Fibroblast of mammary gland (primary cell): ENCODE measurements at places on chromosomes 16 and 17.

DNA sequence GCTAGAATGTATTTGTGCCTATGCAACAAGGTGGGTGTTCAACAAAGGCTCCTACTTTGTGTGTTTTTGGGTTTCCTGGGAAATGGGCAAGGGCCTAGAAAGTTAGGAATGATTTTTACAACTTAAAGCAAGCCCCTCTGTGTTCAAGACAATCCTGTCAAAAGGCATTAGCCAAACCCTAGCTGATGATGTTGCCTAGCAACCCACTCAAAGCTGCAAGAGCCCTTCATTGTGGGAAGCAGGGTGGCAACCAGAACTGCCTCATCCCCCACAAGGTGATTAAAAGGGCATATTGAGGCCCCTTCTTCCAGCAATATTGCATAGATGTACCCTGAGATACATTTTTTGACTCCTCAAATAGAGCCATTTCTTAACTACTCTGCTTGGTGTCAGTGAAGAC lies 16.0 kb upstream of the RASL10B start:
- no peak for DNase-seq

- DNase-seq = peak; percentile 77
These were observed 73.6 kb downstream of the GPRC5B start for GRCh38 chr16:19810817-19811731.

DNA sequence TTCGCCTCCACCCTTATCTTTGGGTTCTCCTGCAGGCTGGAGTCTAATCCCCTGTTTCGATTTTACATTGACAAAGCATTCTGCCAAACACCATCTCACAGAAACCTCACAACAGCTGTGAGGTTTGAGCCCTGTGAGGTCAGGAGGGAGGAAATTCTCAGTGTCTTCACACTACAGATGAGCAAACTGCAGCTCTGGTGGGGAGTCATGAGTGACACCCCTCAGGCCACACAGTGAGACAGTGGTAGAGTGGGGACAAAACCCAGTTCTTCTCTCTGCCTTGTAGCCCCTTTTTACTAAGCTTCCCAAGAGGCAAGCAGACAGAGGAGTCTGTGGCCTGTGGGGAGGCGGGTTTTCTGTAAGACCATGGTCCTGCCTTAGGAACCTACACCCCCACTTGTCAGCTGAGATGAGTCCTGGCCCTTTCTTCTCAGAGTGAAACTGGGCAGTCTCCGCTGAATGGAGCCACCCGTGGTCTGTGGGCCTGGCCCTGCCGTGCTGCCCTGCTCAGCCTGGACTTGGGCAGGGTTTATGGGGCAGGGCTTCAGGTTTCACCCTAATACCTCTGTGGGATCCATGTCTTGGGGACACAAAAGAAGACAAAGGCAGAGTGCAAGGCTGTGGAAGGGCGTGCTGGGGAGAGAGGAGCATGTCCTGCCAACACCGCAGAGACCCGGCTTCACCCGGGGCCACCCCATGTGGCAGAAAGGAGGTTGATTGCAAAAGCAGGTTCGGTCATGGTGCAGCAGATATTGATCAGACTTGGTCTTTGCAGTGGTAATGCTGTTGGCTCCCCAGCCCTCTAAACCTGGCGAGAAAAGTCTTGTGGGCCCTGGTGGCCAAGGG lies 59.0 kb downstream of the ABR start:
- DNase-seq = no peak

GRCh38 chr16:2912330-2913199 lies 834 bp downstream of the FLYWCH1 start:
- peak; percentile 73 for DNase-seq

DNA sequence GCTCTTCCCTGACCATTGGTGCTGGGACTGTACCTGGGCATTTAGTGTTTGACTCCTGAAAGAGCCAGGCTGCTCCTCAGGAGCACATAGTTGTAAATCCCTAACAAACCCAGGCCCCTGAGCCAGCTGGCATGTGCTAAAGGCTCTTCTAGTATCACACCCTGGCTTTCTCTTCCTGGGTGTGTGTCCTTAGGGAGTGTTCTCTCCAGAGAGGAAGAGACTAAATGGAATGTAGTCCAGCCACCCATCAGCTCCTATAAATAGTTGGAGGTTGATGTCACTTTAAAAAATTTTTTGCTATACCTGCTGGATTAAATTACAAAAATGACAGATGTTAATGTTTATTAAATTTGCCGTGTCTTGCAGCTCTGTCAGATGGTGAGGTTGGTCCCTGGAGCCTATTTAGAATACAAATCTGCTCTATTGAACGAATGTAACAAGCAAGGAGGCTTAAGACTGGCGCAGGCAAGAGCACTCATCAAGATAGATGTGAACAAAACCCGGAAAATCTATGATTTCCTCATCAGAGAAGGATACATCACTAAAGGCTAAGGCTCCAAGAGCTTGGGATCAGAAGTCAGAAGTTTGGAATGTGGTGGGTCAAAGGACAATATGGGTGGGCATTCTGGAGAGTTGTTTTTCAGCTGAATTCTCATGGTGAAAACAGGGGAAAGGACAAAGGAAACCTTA lies 13.1 kb upstream of the DUSP14 start:
- peak; percentile 82 for DNase-seq

- DNase-seq = no peak
These were observed 14.2 kb downstream of the PLD6 start for GRCh38 chr17:17191961-17192381.

- no peak for DNase-seq
These were observed 767.6 kb upstream of the EEF2KMT start for GRCh38 chr16:5865236-5865635.

DNA sequence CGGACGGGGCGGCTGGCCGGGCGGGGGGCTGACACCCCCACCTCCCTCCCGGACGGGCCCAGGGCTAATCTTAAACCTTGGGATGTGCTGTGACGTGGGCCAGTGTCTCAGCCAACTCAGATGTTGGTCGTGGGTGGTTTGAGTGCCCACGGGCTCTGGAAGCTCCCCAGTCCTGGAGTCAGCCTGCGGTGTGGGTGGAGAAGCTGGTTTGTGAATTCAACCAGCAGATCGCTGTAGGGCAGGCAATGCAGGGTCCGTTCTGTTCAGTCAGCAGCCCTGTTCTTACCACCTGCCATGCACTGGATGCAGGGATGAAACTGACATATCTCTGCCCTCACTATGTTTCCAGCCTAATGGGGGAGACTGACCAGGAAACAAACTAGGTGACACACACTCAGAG lies 8.0 kb upstream of the ZNF500 start:
- DNase-seq = no peak

- no peak for DNase-seq
These were observed 4.3 kb upstream of the CCL22 start for GRCh38 chr16:57354311-57354710.

DNA sequence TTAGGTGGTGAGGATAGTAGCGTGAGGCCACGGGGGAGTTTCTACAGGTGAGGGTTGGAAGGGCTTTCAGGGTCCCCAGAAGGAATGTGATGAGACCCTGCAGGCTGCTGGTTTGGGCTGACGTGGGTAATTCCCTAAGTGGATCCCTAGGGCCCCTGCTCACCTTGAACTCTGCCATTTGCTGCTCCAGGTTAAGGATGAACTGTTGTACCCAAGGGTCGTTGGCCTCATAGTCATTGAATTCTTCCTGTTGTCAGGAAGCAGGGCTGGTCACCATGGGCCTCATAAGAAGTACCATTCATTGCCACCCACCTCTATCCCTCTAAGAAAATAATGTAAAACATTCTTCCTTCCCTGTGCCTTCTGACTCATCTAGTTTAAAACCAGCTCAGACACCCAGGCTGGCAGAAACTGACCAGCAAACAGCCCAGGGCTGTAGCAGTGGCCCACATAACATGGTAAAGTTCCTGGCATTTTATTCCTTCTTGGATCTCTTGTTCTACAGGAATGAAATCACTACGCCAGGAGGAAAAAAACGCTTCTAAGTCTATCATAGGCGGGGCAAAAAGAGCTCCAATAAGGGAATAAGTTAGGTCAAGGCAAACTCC lies 27.6 kb downstream of the FCSK start:
- DNase-seq = peak; percentile 43

- DNase-seq = no peak
These were observed 151.3 kb upstream of the CNTNAP4 start for GRCh38 chr16:76125871-76126270.

GRCh38 chr17:44473367-44473766 lies 29.8 kb downstream of the GPATCH8 start:
- DNase-seq = peak; percentile 6

- no peak for DNase-seq
These were observed 114.6 kb upstream of the TNRC6C start for GRCh38 chr17:77843896-77844295.

- DNase-seq = no peak
These were observed 178.2 kb downstream of the SALL1 start for GRCh38 chr16:50972876-50973275.

DNA sequence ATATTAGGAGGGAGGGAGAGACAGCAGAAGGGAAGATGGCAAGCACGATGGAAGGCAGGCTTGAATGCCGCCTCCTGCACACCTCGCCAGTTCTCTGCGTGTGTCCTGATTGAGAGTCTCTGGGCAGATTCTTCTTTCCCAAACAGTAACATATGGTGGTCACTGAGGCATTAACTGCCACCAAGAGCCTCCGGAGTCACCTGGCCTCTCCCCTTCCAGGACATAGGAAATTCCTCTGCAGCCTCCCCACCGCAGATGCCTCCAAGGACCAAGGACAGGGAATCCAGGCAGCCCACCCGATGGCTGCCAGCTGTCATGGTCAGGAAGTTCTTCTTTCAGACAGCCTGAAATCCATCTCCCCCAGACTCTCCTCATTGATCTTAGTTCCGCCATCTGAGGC lies 149.3 kb downstream of the ENGASE start:
- no peak for DNase-seq

GRCh38 chr17:53472586-53472985 lies 350.1 kb upstream of the KIF2B start:
- DNase-seq = no peak

DNA sequence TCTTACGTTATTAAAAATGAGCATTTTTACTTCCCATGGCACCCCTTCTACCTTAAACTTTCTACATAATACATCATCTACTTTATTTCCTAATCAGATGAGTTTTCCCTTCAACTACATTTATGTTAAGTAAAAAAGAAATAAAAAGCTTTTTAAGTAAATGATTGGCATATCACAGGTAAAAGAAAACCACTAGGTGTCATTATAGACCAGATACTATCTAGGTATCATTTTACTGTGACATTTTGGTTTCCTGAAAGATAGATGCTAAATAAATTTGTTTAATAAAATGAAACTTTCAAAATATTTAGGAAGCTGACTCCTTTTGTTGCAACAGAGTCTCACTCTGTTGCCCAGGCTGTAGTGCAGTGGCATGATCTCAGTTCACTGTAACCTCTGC lies 3.8 kb upstream of the CMTM1 start:
- DNase-seq = no peak

- DNase-seq = no peak
These were observed 203.5 kb upstream of the GOT2 start for GRCh38 chr16:58937661-58938060.

DNA sequence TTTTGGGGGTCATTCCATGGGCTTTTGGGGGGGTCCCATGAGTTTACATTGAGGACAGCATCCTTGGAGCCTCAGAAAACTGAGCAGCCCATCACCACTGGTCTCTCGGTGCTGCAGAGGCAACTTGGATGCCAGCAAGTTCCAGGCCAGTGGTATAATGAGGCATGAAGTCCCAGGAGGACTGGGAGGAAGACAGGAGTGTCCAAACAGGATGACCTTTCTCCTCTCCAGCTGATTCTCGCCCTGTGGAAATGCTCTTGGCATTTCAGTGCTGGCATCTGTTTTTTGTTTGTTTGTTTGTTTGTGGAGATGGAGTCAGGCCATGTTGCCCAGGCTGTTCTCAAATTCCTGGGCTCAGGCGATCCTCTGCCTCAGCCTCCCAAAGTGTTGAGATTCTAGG lies 347.6 kb downstream of the SNX29 start:
- peak; percentile 11 for DNase-seq

DNA sequence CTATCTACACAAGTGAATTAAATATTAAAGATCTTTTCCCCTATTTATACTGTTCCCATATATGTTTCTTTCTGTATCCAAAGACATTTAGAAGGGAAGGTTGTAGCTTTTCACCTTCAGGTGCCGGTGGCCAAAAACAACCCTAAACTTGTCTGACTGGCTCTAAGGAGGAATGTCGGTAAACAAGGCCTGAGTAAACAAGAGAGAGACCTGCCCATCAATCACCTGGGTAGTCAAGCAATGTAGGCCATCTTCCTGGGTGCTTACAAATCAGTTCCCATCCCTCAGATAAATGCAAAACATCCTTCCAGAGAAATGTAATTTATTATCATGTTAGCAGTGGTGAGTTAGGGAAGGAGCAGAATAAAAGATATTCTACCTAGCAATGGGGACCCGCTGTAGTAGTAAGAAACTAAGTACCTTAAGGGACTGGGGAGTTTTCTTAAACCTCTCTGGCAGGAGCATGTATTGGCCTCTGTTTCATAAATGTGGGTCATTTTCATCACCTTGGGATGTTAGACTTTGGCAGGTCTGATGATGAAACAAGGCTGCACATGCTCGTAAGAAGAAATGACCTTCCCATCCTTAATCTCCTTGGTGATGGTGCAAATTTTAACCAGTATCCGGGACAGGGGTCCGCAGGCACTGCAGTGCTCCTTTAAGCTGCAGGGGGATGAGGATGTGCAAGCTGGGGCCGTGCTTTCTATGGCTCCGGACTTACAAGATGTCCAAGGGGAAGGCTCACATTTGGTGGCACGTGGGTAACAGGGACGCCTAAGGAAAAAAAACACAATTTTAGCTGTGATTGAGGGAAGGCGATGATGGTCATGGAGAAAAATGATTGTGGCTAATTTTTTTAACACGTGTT lies 8.4 kb downstream of the KRT39 start:
- DNase-seq = no peak

DNA sequence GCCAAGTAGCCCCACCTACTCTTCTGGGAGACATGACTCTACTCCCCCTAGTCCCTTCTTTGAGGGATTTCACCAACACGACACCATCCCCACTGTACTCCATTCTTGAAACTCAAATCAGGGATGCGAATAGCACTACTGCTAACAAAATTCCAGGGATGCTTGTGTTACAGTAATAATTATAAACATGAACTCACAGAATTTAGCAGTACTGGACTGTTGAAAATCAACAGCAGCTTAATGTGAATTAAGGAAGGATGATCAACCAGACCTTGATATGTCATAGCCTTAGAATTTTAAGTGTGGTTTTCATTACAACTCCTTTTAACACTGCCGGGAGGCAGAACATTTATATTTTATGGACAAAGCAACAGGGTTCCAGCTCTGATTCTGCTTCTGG lies 37.9 kb downstream of the AMFR start:
- DNase-seq = no peak

GRCh38 chr16:10097271-10097670 lies 85.0 kb downstream of the GRIN2A start:
- peak; percentile 64 for DNase-seq

DNA sequence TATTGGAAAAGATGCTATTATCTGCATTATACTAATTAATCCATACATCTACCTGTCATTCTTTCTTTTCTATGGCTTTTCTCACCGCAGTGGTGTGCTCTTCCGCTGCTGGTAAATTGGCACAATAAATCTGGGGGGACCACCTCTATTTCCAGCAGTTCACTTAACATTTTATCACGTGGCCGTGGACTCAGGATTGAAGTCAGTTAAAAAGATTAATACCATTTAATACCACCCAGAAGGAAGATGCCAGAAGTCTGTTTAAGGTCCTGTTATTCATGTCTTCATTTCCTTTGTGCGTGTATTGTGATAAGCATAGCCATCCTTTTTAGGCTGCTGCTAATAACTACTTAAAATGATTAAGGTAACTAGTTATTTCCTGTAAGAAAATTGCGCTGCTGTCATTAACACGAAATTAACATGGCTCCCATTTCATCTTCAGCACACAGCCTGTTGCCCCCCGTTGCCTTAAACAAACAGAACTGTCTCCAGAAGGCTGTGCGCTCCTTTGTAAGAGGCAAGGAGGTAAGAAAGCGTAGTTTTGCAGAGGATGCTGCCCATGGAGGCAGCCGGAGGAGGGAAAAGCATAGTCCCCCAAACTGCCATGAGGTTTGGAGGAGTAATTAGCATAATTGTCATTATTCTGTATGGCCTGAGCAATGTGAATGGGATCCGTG lies 414.4 kb downstream of the UTP18 start:
- DNase-seq = no peak
